Stimulated activated CD4-positive, alpha-beta T cell treated with anti-CD3 and anti-CD28 coated beads, TNF-alpha, amount 100 ng/mL, for 4 hours (primary cell): ENCODE measurements at places on chromosomes 2 and 18.

DNA sequence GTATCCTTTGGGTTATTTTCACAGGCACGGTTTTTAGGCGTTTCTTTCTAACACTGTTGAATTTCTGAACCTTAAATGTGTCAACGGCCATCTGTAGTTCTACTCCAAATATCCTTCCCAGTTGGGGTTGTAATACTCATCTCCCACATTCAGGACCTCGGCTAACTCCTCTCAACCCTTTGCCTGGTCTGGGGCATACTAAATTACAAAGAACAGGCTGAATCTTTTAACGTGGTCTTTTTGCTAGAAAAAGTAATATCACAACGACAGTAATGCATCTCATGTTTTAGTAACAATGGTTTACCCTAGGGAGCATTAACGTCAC, 2.1 kb downstream of the RPRM start:
- no peak for DNase-seq

- no peak for DNase-seq
Observed at GRCh38 chr2:121519732-121520640, 10.7 kb upstream of the RNU4ATAC start.

- DNase-seq, result no peak
Observed at GRCh38 chr2:173076581-173077345, 1.1 kb downstream of the MAP3K20 start.

GRCh38 chr2:239103125-239104098, 255.5 kb downstream of the TWIST2 start:
- DNase-seq, result no peak

- no peak for DNase-seq
Observed at GRCh38 chr2:128799284-128799552, 480.6 kb upstream of the HS6ST1 start.

DNA sequence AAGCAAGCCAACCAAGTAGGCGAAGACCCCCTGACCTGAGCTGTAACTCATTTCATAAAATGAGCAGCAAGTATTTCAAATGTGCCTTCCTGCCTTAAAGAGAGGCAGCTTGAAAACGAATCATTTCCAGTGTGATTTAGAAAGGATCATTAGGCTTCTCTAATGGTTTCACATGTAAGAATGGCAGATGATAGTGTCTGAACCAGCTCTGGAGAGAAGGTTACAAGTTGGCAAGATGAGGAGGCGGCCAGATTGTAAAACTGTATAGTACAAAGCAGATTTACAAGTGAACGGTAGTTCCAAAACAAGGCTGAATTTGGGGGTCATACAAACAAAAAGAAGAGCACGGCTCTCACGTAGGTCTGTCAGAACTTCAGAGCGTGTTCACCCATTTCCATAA, 132.4 kb downstream of the ZNF516 start:
- DNase-seq, result no peak

DNA sequence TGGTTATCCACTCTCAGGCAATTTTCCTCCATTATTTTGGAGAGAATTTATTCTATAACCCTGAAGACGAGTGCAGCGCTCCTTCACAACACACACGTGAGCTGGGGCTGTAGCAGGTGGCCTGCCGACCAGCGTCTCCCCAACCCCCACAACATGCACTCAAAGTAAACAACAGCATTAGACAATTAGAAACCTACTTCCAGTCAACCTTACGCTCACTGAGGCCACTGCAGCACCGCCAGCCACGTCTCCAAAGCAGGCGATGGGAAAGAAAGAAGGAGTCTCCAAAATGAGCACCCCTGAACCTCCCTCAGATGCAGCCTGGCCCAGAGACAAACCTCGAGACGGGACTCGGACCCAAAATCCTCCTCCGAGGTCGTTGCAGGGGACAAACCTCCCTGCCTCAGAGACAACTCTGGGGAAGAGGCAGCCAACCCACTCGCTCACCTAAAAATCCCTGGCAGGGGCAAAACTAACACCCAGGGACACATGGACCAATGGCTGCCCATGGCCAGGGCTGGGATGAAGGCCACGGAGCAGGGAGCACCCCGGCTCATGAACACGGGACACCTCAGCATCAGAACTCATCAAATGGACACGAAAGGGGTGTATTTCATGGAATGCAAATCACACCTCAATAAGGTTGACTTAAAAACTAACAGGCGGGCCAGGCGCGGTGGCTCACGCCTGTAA, 2.6 kb downstream of the SLC66A2 start:
- no peak for DNase-seq

GRCh38 chr2:146869328-146869727, 975.5 kb upstream of the ACVR2A start:
- no peak for DNase-seq

- DNase-seq, result no peak
Observed at GRCh38 chr2:189506514-189506976, 65.3 kb downstream of the WDR75 start.

- DNase-seq, result no peak
Observed at GRCh38 chr2:27990030-27990590, 99.6 kb downstream of the BABAM2 start.

GRCh38 chr2:28552045-28552823, 56.4 kb downstream of the PLB1 start:
- DNase-seq, result no peak

DNA sequence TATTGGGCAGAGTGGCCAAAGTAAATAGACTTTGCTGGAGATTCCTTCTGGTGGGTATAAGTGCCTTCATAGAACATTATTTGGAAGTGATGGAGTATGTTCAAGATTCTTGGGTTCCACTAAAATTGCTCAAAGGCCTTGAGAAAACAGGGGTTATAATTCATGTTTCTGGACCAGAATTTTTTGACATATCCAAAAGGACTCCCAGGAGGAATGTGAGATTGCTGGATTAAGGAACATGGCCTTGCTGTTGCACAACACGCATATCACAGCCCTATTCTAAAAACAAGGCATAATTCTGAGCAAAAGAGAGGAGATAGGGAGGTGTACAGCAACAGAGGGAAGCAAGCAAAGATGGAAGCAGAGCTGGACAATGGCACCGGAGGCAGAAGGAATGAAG, 111.7 kb upstream of the TNP1 start:
- no peak for DNase-seq

DNA sequence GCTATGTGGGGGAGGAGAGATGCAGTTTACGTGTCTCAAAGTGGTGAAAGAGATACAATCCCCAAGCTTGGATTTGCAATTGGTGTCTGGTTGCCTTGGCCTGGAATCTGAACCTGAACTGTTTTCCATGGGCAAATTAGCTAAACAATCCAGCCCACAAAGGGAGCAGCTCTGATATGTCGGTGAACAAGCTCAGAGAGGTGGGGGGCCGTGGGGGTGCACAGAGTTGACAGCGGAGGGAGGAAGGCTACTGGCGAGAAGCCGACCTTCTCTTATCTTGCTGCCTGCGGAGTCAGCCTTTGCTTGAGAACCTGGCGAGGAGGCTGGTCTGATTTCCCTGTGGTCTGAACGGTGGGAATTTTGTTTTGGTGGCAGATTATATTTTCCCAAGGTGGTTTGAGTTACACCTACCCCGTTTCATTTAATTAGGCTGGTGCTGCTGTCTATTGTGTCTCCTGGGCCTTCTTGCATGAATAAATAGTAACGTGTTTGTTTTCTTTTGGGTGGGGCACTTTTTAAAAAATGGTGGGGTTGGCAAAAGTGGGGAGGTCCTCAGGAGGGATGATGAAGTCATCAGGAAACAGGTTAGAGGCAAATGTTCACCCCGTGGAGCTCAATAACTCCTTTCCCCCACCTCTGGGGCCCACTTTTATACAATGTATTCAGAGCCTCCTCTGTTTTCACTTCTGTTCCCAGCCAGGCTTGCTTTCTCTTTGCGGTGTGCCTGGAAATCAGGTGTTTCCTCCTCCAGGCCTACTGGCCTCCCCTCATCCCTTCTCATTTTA, 80.9 kb upstream of the IGFBP5 start:
- DNase-seq, result no peak

GRCh38 chr18:10814336-10814735, 288.5 kb downstream of the NAPG start:
- DNase-seq, result no peak

- DNase-seq, result no peak
Observed at GRCh38 chr2:105144152-105144940, 97.2 kb upstream of the GPR45 start.

- DNase-seq, result no peak
Observed at GRCh38 chr2:205675861-205676516, 6.3 kb upstream of the NRP2 start.

GRCh38 chr2:112698834-112699515, 21.8 kb upstream of the NT5DC4 start:
- DNase-seq, result no peak

DNA sequence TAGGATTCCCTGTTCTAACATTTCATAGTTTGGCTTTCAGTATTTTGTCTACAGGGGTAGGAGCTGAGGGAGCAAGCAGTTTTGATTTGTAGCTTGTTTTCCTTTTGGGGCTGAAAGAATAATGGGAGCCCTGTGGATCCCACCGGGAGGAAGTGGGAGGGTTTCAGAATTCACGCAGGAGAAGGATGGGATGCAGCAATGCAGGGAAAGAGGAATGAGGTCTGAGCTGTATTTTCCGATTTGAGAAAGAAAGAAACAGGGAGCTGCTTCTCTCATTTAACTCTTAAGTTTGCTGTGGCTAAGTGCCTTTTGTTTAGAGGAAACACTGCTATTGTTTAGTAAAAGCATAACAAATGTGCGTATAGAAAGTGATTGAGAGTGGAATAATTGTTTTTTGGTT, 141.0 kb downstream of the ADCYAP1 start:
- no peak for DNase-seq

GRCh38 chr2:240814280-240814679, 5.7 kb downstream of the KIF1A start:
- DNase-seq, result no peak

DNA sequence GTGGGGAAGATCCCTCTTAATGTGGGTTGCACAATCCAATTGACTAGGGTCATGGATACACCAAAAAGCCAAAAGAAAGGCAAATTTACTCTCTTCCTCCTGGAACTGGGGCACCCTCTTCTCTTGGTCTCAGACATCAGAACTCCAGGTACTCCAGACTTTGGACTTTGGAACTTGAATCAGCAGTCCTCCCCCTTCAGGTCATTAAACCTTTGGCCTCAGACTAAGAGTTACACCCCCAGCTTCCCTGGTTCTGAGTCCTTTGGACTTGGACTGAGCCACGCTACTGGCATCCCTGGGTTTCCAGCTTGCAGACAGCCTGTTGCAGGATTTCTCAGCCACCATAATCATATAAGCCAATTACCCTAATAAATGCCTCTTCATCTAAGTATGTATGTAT, 50.8 kb upstream of the KIF5C start:
- no peak for DNase-seq

GRCh38 chr2:171187819-171188218, 27.1 kb upstream of the TLK1 start:
- no peak for DNase-seq

GRCh38 chr2:109453371-109453995, 160.3 kb downstream of the SEPTIN10 start:
- no peak for DNase-seq

DNA sequence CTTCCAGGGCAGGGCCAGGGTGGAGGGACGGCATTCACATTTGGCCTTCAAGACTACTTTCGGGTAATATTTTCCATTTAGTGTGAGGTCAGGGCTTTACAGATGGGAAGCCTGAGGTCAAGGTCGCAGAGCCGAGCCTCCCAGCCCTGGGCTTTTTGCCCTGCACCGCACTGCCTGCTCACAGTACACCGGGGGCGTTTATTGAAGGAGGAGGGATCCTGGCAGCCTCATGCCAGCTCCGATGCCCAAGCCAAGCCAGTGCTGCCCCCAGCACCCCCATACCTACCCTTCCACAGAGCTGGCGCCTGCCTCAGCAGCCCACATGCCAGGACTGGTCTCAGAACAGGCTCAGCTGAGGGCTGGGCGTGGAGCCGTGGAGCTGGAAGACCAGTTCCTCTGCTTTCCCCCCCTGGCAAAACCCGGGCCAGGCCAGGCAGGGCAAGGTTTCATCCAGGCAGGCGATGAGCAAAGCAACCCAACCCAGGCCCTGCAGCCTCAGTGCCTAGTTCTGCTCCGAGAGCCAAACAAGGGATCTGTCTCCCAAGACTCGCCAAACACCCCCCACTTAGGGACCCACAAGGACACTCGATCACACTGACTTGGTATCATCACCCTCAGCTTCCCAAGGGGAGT, 11.9 kb downstream of the SDC1 start:
- DNase-seq, result no peak

DNA sequence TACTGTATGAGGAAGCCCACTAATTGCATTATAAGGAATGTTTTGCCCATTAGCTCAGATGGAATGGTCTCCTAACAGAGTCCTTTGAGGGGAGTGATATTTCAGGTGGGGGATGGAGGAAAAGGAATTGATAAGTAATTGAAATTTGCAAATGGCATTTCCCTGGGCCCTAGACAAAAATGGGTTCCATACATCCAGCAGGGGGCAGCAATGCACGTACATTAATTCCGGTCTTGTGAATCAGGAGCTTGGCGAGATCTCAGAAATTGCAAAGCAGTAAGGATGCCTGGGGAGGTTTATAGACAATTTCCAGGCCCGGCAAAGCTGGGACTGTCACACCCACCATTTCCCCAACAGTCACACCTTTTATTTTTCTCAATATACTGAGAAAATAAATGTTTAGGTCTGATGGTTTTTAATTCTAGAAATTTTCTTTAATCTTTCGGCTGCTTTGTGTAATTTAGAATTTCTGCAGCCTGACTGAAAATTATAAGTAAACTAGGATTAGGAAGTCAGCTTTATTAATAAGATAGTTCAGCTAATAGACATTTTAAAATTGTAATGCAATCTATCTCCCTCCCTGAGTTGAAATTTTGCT, 122.8 kb downstream of the LYPD1 start:
- no peak for DNase-seq
